ENCODE measurements at places on chromosomes 7 and 10.

DNA sequence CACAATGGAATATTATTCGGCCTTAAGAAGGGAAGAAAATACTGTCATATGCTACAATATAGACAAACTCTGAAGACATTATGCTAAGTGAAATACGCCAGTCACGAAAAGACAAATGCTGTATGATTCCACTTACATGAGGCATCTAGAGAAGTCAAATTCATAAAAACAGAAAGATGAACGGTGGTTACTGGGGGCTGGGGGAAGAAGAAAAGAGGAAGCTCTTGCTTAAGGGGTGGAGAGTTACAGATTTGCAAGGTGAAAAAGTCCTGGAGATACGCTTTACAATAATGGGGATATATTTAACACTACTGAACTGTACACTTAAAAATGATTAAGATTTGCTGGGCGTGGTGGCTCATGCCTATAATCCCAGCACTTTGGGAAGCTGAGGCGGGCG lies 49.0 kb downstream of the PSMC2 start:
- DNase-seq: no peak

- DNase-seq: no peak
Observed at GRCh38 chr10:52066383-52066782, 247.7 kb upstream of the DKK1 start.

DNA sequence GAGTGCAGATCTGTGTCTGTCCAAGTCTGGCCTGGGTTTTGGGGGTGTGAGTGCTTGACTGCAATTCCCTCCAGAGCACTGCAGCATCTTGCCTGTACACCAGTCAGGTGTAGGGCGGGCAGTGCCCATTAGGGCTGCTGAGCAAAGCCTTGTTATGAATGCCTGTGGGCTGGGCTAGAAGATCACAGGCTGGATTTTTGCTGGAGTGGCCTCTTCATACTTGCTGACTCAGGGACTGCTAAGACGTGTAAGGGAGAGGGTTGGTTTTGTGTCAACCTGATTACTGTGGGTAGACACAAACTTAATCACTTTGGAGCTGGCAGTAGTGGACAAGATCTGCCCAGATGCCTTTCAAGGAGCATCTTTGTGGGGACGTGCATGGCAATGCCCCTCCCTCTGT lies 29.6 kb downstream of the DMBT1 start:
- DNase-seq: no peak

DNA sequence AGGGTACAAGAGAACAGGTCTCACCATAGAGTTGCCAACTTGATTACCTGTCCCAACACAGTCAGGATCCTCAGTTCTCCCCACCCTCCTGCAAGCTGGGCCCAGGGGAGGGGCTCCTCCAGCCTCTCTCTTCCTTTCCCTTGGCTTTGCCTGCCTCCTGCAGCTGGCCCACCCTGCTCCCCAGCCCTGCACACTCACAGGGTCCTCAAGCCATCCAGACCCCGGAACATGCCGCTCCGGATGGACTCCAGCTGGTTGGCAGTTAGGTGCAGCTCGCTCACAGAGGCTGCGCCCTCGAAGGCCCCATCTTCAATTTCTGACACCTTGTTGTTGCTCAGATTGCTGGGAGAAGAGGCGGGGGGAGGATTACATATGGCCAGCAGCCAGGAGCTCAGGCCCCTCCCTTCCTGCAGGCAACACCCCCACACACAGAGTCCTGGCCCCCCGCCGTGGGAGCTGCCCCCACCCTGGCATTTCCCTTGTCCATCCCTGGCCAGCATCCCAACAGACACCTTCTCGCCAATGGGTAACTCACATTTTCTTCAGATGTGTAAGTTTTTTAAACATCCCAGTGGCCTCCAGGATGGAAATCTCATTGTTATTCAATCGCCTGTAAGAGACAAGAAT lies 139.2 kb downstream of the SLIT1 start:
- DNase-seq: no peak
